ENCODE measurements at places on chromosomes 13 and 19. TPM values are rescaled to one million over a fixed set of nuclear protein-coding genes. Genes with fewer than 3 reads are reported as not detected.
A peak's percentile ranks its signal among the peaks of the same experiment; 100 is the strongest.

- DNase-seq: no peak
- no peaks in the 10 kb centered on the region for H3K4me1 ChIP-seq
- no peak overlapping the region for H3K4me3 ChIP-seq
- no peaks in the 10 kb centered on the region for H3K27me3 ChIP-seq
- no peak overlapping the region for H3K27ac ChIP-seq
Observed at GRCh38 chr13:27440408-27440807, 10.0 kb downstream of the MTIF3 start.

DNA sequence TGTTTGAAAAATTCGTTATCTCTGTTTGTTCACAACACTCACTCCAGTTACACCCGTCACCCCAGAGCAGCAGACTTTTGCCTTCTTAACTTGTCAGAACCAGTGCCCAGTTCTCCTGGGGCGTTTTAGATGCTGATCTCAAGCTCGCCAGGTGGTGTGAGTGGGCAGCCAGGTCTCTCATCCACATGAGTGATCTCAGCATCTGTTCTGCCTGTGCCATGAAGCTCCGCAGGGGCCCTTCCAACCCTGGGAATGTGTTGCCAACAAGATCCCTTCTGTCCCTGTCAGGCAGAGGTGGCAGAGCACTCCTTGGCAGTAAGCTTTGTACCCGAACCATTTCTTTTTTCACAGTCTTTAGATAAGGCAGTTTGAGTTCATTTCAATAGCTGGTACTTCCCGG, 896.5 kb downstream of the UQCRFS1 start:
- H3K27ac ChIP-seq: no peak overlapping the region
- H3K4me1 ChIP-seq: no peaks in the 10 kb centered on the region
- H3K27me3 ChIP-seq: no peaks in the 10 kb centered on the region
- H3K4me3 ChIP-seq: no peak overlapping the region
- H3K36me3 ChIP-seq: no peaks in the 10 kb centered on the region

DNA sequence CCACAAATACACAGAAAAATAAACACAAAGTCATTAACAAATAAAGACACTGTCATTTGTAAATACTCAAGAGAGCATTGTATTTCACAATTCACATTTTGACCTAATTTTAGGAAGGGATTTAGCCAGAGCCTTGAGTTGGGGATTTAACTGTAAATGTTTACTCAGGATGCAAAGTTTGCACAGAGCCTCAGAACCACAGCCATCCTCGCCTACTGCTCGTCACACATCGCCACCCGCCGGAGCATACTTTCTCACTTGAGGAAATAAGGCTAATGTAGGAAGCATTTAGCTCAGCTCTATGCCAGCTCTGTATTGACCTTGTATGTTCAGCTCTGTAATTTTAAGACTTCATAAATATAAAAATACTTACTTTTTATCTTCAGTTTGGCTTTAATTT, 442.7 kb downstream of the OXGR1 start:
- H3K27me3 ChIP-seq: no peaks in the 10 kb centered on the region
- no peak overlapping the region for H3K27ac ChIP-seq
- H3K4me3 ChIP-seq: no peak overlapping the region
- DNase-seq: peak; percentile 3
- H3K4me1 ChIP-seq: no peaks in the 10 kb centered on the region
- H3K36me3 ChIP-seq: no peaks in the 10 kb centered on the region

- H3K4me1 ChIP-seq: no peaks in the 10 kb centered on the region
- DNase-seq: no peak
- H3K27ac ChIP-seq: no peak overlapping the region
- no peak overlapping the region for H3K4me3 ChIP-seq
Observed at GRCh38 chr13:42276683-42277082, 4.7 kb downstream of the AKAP11 start.

Gene FGF14
- not detected for total RNA-seq

Gene SLC25A41
- 0.14 TPM for total RNA-seq

- no peak for DNase-seq
- H3K4me1 ChIP-seq: no peaks in the 10 kb centered on the region
- no peak overlapping the region for H3K4me3 ChIP-seq
- H3K27ac ChIP-seq: no peak overlapping the region
Observed at GRCh38 chr13:53921473-53921872, 892.9 kb downstream of the OLFM4 start.

GRCh38 chr13:97376981-97377380, 57.0 kb upstream of the RAP2A start:
- no peak overlapping the region for H3K27ac ChIP-seq
- no peaks in the 10 kb centered on the region for H3K27me3 ChIP-seq
- H3K4me1 ChIP-seq: no peaks in the 10 kb centered on the region
- DNase-seq: no peak
- no peak overlapping the region for H3K4me3 ChIP-seq

GRCh38 chr19:7230826-7231225, 63.4 kb downstream of the INSR start:
- H3K4me3 ChIP-seq: no peak overlapping the region
- H3K27ac ChIP-seq: no peak overlapping the region

DNA sequence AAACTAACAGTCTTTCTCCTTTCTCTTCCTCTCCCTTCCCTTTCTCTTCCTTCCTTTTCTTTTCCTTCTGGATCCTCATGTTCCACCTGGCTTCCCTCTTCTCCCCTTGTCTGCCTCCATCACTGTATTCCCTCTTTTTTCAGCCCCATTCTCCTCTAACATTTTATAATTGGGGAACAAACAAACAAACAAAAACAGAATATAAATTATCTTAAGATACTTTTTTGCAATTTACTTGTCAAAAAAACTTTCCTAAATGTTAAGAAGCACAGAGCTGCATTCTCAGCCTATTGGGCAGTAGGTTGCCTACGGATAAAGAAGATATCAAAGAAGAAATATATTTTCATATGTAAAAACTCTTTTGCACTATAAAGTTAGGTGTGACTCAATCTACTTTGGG, 1382.2 kb upstream of the MIR17HG start:
- H3K27ac ChIP-seq: no peak overlapping the region
- H3K27me3 ChIP-seq: no peaks in the 10 kb centered on the region
- H3K4me3 ChIP-seq: no peak overlapping the region
- no peak for DNase-seq
- H3K36me3 ChIP-seq: no peaks in the 10 kb centered on the region

DNA sequence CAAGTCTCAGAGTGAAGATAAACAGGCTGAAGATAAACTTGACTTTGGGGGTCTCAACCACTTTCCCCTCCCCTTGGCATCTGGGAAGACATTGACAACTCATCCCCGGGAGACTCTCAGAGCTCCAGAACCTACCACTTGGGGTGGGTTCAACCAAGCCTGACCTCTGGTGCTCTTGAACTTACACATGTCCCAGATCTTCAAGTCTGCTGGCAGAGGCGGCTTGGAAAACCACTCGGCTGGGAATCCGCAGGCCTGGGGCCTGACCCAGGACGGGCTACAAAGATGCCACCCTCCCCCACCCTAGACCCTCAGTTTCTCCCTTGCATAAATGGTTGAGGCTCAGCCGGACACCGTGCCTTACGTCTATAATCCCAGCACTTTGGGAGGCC, 512 bp downstream of the LRRC8E start:
- no peaks in the 10 kb centered on the region for H3K36me3 ChIP-seq
- no peak overlapping the region for H3K27ac ChIP-seq
- no peak for DNase-seq

- peak overlapping the region; percentile 62 for H3K4me3 ChIP-seq
- H3K4me1 ChIP-seq: peaks cover 8% of the 10 kb centered on the region
- DNase-seq: no peak
- no peak overlapping the region for H3K27ac ChIP-seq
- H3K27me3 ChIP-seq: no peaks in the 10 kb centered on the region
Observed at GRCh38 chr13:113151745-113152690, 6.4 kb upstream of the PROZ start.

GRCh38 chr19:17680230-17680722, 7.9 kb downstream of the UNC13A start:
- no peaks in the 10 kb centered on the region for H3K4me1 ChIP-seq
- no peak overlapping the region for H3K4me3 ChIP-seq
- no peak overlapping the region for H3K27ac ChIP-seq
- H3K27me3 ChIP-seq: peaks cover 10% of the 10 kb centered on the region
- peak; percentile 27 for DNase-seq

Gene SMIM24
- total RNA-seq: not detected

- H3K4me3 ChIP-seq: peak overlapping the region; percentile 45
- peak; percentile 78 for DNase-seq
- H3K27me3 ChIP-seq: no peaks in the 10 kb centered on the region
- peak overlapping the region; percentile 12 for H3K27ac ChIP-seq
Observed at GRCh38 chr19:2578901-2579677, 103.2 kb downstream of the GADD45B start.

Gene C1QTNF9
- total RNA-seq: not detected

Gene PSG11
- total RNA-seq: not detected

- no peaks in the 10 kb centered on the region for H3K36me3 ChIP-seq
- H3K27ac ChIP-seq: no peak overlapping the region
- H3K27me3 ChIP-seq: no peaks in the 10 kb centered on the region
Observed at GRCh38 chr13:100356889-100357288, 231.7 kb downstream of the GGACT start.

DNA sequence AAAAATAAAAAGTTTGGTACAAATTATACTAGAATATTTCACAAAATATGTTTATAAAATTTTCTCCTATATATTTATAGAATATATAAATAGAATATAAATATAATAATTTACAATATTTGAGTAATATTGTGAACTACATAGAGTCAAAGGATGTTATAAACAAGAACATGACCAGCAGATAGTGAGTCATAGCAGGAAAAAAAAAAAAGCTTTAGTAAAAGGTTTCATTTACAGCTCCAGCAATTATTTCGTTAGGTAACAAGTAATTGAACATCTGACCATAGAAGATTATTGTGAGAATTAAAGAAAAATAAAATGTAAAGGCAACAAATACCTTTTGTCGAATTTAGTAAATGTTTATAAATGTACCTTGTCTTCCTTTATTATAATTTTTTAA, 864.1 kb downstream of the PCDH17 start:
- H3K4me3 ChIP-seq: no peak overlapping the region
- H3K27me3 ChIP-seq: no peaks in the 10 kb centered on the region
- H3K4me1 ChIP-seq: no peaks in the 10 kb centered on the region
- H3K36me3 ChIP-seq: no peaks in the 10 kb centered on the region
- no peak for DNase-seq
- no peak overlapping the region for H3K27ac ChIP-seq

Gene CD79A
- 0.61 TPM for total RNA-seq

GRCh38 chr13:24168392-24168750, 7.9 kb downstream of the SPATA13 start:
- no peak overlapping the region for H3K27ac ChIP-seq
- H3K36me3 ChIP-seq: peaks cover 10% of the 10 kb centered on the region
- H3K27me3 ChIP-seq: no peaks in the 10 kb centered on the region
- no peak for DNase-seq
- H3K4me3 ChIP-seq: no peak overlapping the region

- H3K4me3 ChIP-seq: peak overlapping the region; percentile 60
- H3K27ac ChIP-seq: no peak overlapping the region
- no peaks in the 10 kb centered on the region for H3K36me3 ChIP-seq
- peaks cover 4% of the 10 kb centered on the region for H3K4me1 ChIP-seq
Observed at GRCh38 chr19:46639358-46640182, 3.6 kb upstream of the GNG8 start.

Gene NDUFA11
- total RNA-seq: 245 TPM

GRCh38 chr13:111880185-111880584, 186.8 kb upstream of the SOX1 start:
- no peak for DNase-seq
- H3K36me3 ChIP-seq: no peaks in the 10 kb centered on the region
- H3K4me1 ChIP-seq: no peaks in the 10 kb centered on the region
- no peak overlapping the region for H3K4me3 ChIP-seq
- H3K27me3 ChIP-seq: peaks cover 2% of the 10 kb centered on the region

GRCh38 chr13:69423844-69424243, 683.8 kb upstream of the ATXN8OS start:
- no peaks in the 10 kb centered on the region for H3K27me3 ChIP-seq
- H3K4me3 ChIP-seq: no peak overlapping the region
- H3K27ac ChIP-seq: no peak overlapping the region

DNA sequence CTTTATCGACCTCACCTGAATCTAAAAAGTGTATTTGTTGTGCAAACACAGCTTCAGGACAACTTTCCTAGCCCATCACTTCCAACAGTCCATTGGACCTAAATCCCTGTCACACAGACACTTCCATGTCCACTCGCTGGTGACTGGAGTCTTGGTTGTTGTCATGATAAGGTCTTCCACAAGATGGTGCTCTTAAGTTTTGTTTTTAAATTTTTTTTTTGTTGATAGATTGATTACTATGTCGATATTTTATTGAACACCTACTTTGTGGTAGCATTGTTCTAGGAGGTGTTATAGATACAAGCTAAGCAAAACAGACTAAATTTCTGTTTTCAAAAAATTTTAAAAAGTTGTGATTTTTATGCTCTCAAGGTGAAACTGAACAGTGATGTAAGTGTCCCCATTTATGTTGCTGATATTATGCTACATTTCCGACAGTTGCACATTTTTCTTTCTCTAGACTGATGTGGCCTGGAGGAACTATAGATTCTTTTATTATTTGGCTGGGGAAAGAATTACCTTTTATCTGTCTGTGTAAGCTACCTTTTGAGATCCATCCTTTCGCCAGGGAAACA, 8.1 kb upstream of the ERICH6B start:
- H3K4me3 ChIP-seq: no peak overlapping the region
- no peaks in the 10 kb centered on the region for H3K4me1 ChIP-seq
- H3K36me3 ChIP-seq: no peaks in the 10 kb centered on the region
- H3K27me3 ChIP-seq: no peaks in the 10 kb centered on the region
- no peak overlapping the region for H3K27ac ChIP-seq
- DNase-seq: no peak

Gene CGB7
- total RNA-seq: not detected

GRCh38 chr13:109817591-109818535, 31.5 kb upstream of the IRS2 start:
- no peaks in the 10 kb centered on the region for H3K36me3 ChIP-seq
- H3K4me1 ChIP-seq: no peaks in the 10 kb centered on the region
- H3K27ac ChIP-seq: no peak overlapping the region
- no peaks in the 10 kb centered on the region for H3K27me3 ChIP-seq

- no peak overlapping the region for H3K4me3 ChIP-seq
- H3K27ac ChIP-seq: no peak overlapping the region
- no peaks in the 10 kb centered on the region for H3K4me1 ChIP-seq
- DNase-seq: no peak
- no peaks in the 10 kb centered on the region for H3K27me3 ChIP-seq
Observed at GRCh38 chr13:29292045-29292444, 303.4 kb downstream of the SLC7A1 start.
